Panc1 (cell line): ENCODE measurements at places on chromosomes 6 and 20.

GRCh38 chr6:158270389-158271127 lies 41.7 kb upstream of the TULP4 start:
- H3K27ac ChIP-seq, result no peak overlapping the region
- no peaks in the 10 kb centered on the region for H3K27me3 ChIP-seq
- no peak overlapping the region for H3K4me3 ChIP-seq
- no peaks in the 10 kb centered on the region for H3K4me1 ChIP-seq
- H3K36me3 ChIP-seq, result no peaks in the 10 kb centered on the region

DNA sequence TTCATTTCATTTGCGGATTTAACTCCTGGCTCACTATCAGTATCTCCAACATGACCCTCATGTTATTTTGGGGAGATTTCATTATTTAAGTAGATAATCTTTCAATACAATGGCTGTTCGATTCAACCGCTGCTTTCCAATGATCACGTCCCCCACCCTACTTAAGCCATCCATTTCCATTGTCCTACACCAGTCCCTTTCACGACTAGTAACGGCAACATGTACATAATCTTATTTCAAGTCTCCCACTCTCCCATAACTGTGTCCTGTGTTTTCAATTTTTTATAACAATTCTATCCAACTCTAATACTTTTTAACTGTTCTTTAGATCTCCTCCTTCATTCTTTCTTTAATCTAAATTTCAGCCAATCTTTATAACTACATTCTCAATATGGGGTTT lies 890.8 kb upstream of the MAP3K7 start:
- H3K27ac ChIP-seq, result no peak overlapping the region
- H3K36me3 ChIP-seq, result no peaks in the 10 kb centered on the region
- H3K4me1 ChIP-seq, result no peaks in the 10 kb centered on the region
- H3K27me3 ChIP-seq, result no peaks in the 10 kb centered on the region
- no peak for DNase-seq

DNA sequence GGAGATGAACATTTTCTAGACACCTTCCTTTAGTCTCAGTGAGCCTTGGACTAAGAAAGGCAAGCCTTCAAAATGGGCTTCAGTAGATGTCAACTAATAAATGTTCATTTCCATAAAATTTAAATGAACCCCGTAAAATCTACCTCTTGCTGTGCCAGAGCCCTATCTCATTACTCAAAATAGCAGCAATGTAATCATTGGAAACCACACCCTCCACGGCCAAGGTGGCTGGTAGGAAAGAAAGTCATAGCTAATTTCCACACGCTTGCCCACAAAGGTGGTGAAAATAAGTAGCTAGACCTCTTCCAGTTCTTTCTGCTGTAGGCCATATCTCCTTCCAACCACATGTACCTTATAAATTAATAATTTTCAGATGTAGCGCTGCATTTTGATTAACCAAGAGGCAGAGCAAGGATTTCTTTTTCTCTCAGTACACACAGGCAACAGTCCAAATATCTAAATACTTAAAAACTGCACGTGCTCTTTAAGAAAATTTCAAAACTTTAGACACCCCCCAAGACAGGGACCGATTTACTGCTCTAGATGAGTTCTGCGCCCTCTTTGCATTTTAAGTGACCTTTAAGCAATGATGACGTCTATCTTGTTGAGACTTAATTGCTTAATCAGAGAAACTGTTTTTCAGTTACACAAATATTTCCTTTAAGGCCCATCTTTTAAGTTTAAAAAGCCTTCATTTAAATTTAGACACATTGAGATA lies 290.8 kb downstream of the ZNF217 start:
- no peak overlapping the region for H3K27ac ChIP-seq
- H3K4me3 ChIP-seq, result no peak overlapping the region
- H3K36me3 ChIP-seq, result no peaks in the 10 kb centered on the region
- H3K4me1 ChIP-seq, result no peaks in the 10 kb centered on the region

DNA sequence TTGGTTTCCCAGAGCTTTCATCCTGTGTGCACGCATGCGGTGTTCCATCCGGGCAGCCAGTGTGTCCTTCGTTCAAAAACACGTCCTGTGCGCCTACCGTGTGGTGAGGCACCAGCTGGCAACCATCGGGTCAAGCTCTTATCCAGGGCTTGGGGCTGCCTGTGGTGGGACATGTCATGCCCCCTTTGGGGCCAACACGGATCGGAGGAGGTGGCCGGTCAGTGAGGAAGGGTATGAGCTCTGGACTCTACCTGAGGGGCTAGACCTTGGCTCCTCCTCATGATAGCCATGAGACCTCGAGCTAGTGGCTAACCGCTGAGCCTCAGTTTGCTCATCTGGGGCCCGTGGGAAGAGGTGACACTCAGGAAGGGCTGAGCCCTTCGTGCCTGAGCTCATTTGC lies 158.5 kb upstream of the PMEPA1 start:
- H3K4me1 ChIP-seq, result no peaks in the 10 kb centered on the region
- no peaks in the 10 kb centered on the region for H3K27me3 ChIP-seq
- H3K4me3 ChIP-seq, result no peak overlapping the region
- H3K36me3 ChIP-seq, result no peaks in the 10 kb centered on the region

- no peak for DNase-seq
- H3K4me3 ChIP-seq, result no peak overlapping the region
- no peaks in the 10 kb centered on the region for H3K27me3 ChIP-seq
- no peak overlapping the region for H3K27ac ChIP-seq
- no peaks in the 10 kb centered on the region for H3K4me1 ChIP-seq
Observed at GRCh38 chr20:57898332-57898731, 188.5 kb upstream of the PMEPA1 start.

GRCh38 chr6:26441977-26442376 lies 1.7 kb downstream of the BTN3A3 start:
- no peaks in the 10 kb centered on the region for H3K27me3 ChIP-seq
- H3K27ac ChIP-seq, result no peak overlapping the region

GRCh38 chr20:1661542-1662299 lies 4.1 kb upstream of the SIRPG start:
- no peaks in the 10 kb centered on the region for H3K4me1 ChIP-seq
- H3K36me3 ChIP-seq, result no peaks in the 10 kb centered on the region
- DNase-seq, result no peak
- no peak overlapping the region for H3K4me3 ChIP-seq
- H3K27ac ChIP-seq, result no peak overlapping the region

- H3K27me3 ChIP-seq, result peaks cover 4% of the 10 kb centered on the region; the same call in 1 of the 2 replicates
- H3K36me3 ChIP-seq, result no peaks in the 10 kb centered on the region
- DNase-seq, result no peak
- no peaks in the 10 kb centered on the region for H3K4me1 ChIP-seq
- H3K4me3 ChIP-seq, result no peak overlapping the region
- no peak overlapping the region for H3K27ac ChIP-seq
Observed at GRCh38 chr20:54645445-54646155, 170.2 kb downstream of the DOK5 start.

- no peak overlapping the region for H3K4me3 ChIP-seq
- no peak overlapping the region for H3K27ac ChIP-seq
- peaks cover 3% of the 10 kb centered on the region; the same call in 1 of the 2 replicates for H3K27me3 ChIP-seq
- no peaks in the 10 kb centered on the region for H3K4me1 ChIP-seq
- H3K36me3 ChIP-seq, result no peaks in the 10 kb centered on the region
Observed at GRCh38 chr20:40954521-40955165, 74.0 kb upstream of the TOP1 start.

DNA sequence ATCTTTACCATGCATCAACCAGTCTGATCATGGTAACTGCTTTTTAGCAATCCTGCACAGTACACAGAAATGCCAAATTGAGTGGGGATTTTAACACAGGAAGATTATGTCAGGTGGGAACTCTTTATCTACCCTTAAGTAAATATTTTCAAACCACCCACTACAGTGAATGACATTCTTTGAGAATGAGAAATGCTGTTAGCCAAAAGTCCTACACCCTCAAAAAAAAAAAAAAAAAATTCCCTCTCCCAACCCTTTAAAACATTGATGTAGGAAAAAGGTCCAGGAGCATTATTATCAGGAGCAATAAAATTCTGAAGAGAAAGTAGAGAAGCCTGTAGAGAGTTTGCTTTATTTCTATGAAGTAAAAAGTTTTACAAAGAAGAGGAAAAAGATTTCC lies 307.2 kb upstream of the THEMIS start:
- no peaks in the 10 kb centered on the region for H3K36me3 ChIP-seq
- H3K4me3 ChIP-seq, result no peak overlapping the region
- no peak overlapping the region for H3K27ac ChIP-seq
- DNase-seq, result no peak
- H3K4me1 ChIP-seq, result peaks cover 5% of the 10 kb centered on the region
- H3K27me3 ChIP-seq, result no peaks in the 10 kb centered on the region
